ENCODE measurements at places on chromosomes 1 and 21.

GRCh38 chr1:113760102-113761080, 1.1 kb upstream of the PHTF1 start:
- DNase-seq, result no peak

DNA sequence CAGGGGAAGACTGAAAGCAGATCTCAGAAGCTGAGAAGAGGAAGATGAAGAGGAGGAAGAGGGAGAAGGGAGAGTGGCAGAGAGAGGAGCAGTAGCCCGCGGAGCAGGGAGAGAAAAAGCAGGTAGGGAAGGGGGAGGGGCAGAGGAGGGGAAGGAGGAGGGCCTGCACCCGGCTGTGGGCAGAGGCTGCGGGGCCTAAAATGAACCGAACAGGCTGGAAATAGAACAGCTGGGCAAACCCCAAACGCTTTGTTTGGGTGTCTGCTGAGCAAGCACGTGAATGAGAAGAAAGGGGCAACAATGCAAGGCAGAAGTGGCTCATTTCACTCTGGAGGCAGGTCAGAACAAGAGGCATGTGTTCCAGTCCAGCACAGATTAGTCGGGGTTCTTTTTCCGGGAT, 33.5 kb downstream of the KCNC4 start:
- DNase-seq, result no peak

- peak; percentile 17 for DNase-seq
These were observed 227.7 kb upstream of the SAMSN1 start for GRCh38 chr21:14773777-14774345.

GRCh38 chr1:40299366-40300248, 17.5 kb downstream of the COL9A2 start:
- no peak for DNase-seq

- DNase-seq, result no peak
These were observed 1.3 kb upstream of the INPP5B start for GRCh38 chr1:37948166-37948565.

DNA sequence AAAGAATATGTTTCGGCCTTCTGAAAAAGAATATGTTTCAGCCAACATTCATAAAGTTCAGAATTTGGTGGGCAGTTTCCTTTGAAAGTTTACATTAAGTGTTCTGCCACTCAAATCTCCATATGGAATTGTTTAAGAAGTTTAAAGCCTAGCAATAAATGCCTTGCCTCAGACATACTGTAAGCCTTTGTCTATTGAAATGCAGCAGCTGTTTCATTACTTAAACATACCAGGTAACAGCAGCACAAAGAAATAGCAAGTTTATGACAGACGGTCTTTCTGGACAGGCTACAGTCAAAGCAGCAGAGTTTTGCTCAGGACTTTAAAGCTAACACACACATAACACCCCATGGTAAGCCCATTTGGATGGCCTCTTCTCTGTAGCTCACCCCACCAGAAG, 38.5 kb upstream of the C1orf105 start:
- no peak for DNase-seq

DNA sequence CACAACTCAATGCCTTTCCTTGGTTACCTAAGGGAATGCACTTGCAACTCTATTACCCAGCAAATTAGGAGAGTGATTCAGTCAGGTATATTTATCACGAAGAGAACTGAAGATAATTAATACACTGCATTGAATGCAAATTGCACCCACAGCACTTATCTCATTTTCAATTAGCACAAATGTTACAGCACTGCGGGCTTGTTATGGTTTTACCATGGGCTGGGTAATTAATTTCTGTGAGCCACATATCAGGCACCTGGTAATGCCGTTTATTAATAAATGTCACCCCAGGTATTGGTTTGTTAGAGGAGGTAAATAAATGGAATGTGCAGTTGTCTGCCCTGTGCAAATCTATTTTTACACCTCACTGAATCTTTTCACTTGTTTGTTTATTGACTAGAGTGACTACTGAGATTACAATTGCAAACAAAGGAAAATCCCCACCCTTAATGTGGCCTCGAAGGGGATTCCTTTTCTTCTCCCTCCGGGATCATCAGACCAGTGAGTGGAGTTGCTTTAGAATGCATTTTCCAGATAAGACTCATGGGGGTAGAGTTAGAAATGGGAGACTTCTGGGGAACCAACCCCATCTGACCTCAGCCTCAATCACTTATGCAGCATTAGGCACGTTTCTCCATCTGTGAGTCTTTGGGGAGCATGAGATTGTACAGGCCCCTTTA, 269.3 kb downstream of the RPS6KC1 start:
- no peak for DNase-seq

- DNase-seq, result no peak
These were observed 5.8 kb upstream of the CRABP2 start for GRCh38 chr1:156711011-156711817.

GRCh38 chr1:209260136-209260535, 323.4 kb upstream of the CAMK1G start:
- no peak for DNase-seq

DNA sequence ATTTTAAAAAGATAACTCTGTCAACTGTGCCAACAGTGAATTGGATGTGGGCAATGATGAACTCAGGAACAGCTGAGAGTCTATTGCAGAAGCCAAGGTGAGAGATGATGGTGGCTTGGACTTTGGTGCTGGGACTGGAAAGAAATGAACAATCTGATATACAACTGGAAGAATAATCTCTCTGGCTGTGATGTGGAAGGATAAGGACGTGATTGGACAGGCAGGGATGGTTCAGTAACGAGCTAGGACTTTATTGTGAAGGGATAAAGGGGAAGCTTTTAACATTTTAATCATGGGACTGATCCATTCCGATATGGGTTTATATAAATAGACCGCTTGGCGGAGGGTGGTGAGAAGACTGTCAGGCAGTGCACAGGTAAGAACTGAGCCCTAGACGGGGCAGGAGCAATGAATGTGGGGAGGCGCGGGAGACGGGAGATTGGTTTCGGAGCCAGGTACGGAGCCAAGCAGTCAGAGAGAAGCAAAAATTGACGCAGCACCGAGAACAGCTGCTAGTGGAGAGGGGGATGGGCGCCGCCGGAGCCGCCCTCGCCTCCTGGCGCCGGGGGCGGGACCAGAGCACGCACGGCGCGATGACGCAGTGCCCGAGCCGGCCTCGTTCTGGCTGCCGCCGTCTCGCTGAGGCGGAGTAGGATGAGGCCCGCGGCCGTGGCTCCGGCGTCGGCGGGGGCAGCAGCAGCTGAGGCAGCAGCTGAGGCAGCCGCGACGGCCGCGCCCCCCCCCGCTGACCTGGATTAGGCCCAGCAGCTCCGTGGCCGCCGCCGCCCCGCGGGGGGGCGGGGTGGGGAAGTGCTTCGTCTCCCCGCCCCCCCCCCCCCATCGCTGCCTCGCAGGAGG, at the start of gene RNF11:
RNF11 (plus strand) TSS at position 601 of the 858 bp plus-strand sequence. CDS start 484 bp downstream, outside the sequence.
- DNase-seq, result peak; percentile 72

DNA sequence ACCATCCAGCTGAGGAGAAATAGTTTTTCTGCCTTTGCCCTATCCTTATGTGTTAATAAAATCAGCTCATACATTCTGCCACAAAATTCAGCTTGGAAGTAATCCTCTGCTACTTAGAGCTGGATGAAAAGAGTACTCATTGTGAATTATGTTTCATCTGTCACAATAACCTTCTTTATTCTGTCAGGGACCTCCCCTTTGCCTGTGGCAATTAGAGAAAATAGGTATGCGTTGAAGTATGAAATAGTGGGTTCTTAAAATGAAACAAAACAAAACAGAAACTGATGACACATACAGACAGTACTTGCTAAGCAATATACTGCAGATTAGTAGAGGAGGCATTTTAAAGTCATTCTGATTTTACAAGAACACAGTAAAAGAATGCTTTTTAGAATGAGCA, 578.5 kb downstream of the USP25 start:
- DNase-seq, result no peak

GRCh38 chr1:63316984-63317816, 5.2 kb upstream of the FOXD3 start:
- no peak for DNase-seq

DNA sequence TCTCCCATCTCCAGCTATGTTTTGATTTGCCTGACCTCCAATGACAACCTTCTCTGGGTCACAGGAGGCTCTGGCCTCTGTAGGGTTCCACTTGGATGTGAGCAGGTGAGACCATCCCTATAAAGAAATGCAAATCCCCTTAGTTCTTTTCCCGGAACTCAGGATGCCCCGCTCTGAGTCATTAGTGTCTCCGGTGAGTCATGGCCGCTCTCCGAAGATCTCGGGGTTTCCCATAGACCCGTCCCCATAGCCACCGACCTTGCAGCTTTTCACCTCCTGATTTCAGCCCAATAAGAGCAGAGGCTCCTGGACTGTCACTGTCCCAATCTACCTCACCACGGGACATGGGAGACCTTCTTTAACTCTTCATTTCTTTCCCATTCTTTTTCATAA, 98.2 kb downstream of the PGBD5 start:
- DNase-seq, result no peak

- no peak for DNase-seq
These were observed 33.2 kb downstream of the CAMSAP2 start for GRCh38 chr1:200771625-200772555.

DNA sequence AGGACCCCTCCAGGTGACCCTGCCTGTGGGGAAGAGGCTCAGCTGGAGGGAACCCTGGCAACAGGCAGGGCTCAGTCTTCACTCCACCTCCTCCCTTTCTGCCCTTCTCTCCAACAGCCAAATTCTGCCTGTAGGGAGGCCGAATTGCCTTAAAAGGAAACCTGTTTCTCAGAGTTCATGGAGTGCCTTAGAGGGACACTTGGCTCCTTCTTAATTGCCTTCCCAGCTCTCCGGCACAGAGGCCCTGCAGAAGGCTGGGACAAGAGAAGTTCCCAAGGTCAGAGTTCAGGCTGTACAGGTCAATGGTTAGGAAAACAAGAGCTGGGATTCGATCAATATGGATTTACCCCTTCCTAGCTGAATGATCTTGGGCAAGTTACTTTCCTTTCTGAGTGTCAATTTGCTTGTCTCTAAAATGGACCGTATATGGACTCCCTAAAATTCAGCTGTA, 6.2 kb downstream of the CSRP1 start:
- no peak for DNase-seq

GRCh38 chr21:27704567-27705166, 737.8 kb upstream of the ADAMTS5 start:
- no peak for DNase-seq

GRCh38 chr1:24920533-24920925, 9.5 kb downstream of the RUNX3 start:
- DNase-seq, result no peak

DNA sequence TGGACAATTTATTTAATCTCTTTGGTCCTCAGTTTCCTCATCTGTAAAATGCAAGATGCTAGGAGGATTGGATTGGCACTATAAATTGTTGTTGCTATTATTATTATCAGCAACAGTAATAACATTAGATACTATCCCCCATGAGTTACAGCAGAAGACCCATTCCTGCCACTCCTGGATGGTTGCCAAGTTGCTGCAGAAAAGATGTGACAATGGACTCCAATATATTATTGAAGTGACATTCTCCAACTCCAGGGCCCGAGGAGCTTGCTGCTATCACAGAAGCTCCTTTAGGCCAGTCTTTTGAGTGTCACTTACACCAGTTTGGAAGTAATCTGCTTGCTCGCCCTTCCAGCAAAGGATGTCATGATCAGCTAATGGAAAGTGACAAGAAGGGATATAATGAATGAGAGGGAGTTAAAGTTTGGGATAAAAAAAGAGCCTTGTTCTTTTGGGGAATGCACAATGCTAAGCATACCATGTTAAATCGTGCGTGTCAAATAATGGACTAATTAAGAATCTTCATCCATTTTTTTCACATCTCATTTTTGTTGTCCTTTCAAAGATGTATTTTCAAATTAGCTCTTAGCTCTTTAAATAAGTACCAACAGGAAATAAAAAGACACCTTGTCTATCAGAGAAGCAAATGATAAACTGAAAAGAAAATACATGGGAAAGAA, 19.5 kb upstream of the PROX1 start:
- DNase-seq, result no peak

DNA sequence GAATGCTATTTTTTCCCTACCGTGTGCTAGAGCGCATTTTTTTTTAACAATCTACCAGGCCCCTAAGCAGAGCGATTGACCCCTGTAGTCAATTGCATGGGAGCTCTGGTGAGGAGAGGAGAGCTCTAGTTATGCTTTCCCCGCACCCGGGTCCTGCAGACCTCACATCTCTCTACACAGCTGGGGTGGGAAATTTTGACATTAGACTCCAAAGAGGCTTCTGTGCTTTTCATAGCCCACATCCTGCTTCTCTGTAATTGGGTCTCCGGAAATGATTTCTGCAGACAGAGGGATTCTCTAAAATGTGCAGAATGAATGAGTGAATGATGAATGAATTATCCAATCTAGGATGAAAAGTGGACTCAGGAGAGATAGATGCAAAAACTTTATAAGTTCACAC, 41.5 kb upstream of the DUSP10 start:
- no peak for DNase-seq

DNA sequence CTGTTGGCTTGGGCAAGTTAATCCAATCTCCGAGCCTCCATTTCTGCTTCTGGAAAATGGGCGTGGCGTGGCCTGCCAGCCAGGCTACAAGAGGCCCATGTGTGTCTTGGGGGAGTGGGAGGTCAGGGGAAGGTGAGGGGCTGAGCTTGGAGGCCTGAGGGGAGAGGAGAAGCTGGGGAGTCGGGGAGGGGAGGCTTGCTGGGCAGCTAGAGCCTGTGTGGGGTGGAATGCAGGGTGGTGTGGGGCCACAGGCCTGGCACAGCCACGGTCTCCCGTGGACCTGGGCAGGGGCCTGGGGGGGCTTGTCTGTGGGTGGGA, 14.6 kb downstream of the SLC66A1 start:
- no peak for DNase-seq

- no peak for DNase-seq
These were observed 100.6 kb upstream of the ACTL8 start for GRCh38 chr1:17654519-17654918.

DNA sequence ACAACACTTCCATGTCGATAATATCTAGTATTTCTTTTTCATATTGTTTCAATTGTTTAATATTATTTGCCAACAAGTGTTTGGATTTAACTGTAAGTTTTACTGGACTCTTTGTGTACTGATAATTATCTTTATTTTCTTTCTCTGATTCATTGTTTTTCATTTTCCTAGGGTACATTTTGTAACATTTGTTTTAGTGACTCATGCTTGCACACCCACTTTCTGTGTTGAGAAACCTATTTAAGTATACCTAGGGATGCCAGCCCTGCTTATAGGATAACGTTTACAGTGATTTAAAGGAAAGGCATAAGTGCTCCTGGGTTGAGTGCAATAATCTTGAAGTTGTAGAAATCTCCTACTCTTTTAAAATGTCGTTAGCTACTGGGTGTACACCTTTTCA, 1386.0 kb upstream of the ADGRL4 start:
- no peak for DNase-seq

DNA sequence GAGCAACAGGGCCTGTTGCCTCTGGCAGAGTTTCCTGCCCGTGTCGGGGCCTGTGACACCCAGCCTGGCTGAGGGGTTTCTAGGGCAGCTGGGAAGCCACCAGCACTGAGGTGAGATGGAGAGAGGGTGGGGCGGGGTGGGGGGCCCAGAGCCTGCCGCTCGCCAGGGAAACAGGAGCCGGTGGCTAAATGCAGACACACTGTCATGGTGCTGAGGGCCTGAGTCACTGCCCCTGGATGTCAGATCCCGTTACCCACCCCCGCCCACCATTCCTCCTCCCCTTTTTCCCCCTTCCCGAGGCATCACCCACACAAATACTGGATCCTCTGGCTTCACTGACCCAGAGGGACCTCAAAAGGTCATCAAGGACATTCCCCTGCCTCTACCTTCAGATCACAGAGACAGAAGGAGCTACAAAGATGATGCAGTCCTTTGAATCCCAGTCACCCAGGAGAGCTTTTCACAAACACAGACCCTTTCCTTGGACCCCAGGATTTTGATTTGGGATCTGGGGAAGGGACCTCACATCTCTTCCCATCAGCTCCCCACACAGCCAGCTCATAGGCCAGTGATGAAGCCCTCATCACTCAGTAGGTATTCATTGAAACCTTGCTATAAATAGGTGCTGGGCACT, 1.9 kb upstream of the HSPB7 start:
- DNase-seq, result no peak

- no peak for DNase-seq
These were observed 9.2 kb downstream of the ZBTB48 start for GRCh38 chr1:6588893-6589520.
